ENCODE measurements at places on chromosomes 16 and 17.

DNA sequence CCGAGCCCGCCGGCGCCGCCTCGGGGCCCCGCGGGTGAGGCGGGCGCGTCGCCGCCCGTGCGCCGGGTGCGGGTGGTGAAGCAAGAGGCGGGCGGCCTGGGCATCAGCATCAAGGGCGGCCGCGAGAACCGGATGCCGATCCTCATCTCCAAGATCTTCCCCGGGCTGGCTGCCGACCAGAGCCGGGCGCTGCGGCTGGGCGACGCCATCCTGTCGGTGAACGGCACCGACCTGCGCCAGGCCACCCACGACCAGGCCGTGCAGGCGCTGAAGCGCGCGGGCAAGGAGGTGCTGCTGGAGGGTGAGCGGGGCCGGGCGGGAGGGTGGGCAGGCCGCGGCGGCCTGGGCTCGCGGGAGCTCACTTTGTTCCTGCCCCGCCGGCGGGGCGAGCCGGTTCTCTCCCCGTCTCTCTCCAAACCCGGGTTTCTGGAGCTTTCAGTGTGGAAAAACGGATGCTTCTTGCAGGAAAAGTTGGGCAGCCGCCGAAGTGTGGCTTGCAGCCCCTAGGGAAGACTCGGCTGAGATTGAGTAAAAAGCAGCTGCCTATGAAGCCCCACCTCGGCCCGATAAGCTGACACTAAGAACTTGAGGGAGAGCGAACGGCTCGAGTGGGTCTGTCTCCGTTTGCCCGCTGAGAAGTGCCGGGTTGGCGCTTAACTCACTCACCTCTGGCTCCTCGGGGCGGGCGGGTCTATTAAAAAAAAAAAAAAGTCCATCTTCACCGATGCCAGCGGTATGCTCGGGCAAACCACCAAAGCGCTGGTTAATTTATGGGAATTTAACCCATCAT is 677 bp downstream of the SNTB2 start:
- H3K4me1 ChIP-seq = peaks cover 19% of the 10 kb centered on the region
- no peaks in the 10 kb centered on the region for H3K27me3 ChIP-seq
- no peaks in the 10 kb centered on the region for H3K36me3 ChIP-seq

GRCh38 chr17:82236142-82236971 is 7.5 kb downstream of the SLC16A3 start:
- no peak overlapping the region for H3K4me3 ChIP-seq
- peaks cover 97% of the 10 kb centered on the region for H3K4me1 ChIP-seq
- peak overlapping the region; percentile 77 for H3K27ac ChIP-seq

DNA sequence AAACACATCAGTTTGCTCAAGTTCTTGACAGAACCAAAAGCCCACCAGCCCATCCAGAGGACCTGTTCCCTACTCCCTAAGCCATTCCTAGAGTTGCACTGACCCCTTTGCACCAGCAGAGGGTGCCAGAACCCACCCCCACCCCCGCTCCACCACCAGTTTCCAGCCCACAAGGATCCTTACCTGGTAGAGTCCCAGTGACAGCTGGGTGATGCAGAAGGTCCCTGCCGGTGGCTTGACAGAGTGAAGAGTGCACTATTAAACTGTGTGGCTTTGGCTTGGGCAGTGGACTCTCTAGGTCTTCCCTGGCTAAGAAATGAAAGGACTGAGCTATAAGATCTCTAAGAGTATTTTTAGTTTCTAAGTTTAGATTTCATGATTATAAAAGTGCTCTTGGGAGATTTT is 73.3 kb upstream of the MTMR4 start:
- no peak overlapping the region for H3K4me3 ChIP-seq
- no peaks in the 10 kb centered on the region for H3K4me1 ChIP-seq
- peak; percentile 87 for DNase-seq
- no peak overlapping the region for H3K27ac ChIP-seq
- H3K36me3 ChIP-seq = no peaks in the 10 kb centered on the region

- no peak overlapping the region for H3K27ac ChIP-seq
- no peaks in the 10 kb centered on the region for H3K36me3 ChIP-seq
- DNase-seq = no peak
- no peaks in the 10 kb centered on the region for H3K4me1 ChIP-seq
- H3K27me3 ChIP-seq = peaks cover 3% of the 10 kb centered on the region
Measured at GRCh38 chr17:17363638-17364337, 60.6 kb downstream of the NT5M start.

DNA sequence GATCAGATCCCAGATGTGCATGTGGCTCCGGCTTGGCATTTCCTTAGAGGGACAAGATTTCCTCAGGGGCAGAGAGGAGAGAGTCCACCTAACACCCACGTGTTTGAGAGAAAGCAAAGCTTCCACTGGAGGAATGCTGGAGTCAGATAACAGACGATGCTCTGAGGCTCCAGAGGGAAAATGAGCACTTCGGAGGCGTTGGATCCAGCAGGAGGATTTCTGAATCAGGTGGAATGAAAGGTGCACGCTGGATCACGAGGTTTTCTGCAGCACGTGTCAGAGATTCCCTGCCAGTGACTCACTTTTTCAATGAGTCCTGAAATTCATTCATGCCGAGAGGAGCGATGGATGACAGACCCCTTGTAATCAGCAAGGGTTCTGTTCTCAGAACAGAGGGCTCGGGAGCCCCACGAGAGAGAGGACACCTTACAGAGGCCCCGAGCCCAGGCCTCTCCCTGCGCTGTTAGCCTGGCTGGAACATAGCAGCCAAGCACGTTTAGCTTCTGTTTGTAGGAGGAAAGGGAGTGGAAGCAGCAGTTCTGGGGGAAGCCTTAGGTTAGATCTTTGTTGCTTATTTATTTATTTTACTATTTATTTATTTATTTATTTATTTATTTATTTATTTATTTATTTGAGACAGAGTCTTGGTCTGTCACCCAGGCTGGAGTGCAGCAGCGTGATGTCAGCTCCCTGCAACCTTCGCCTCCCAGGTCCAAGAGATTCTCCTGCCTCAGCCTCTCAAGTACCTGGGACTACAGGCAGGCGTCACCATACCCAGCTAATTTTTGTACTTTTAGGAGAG is 49.3 kb upstream of the JPH3 start:
- H3K36me3 ChIP-seq = no peaks in the 10 kb centered on the region
- peaks cover 23% of the 10 kb centered on the region for H3K4me1 ChIP-seq
- no peak for DNase-seq
- H3K27me3 ChIP-seq = peaks cover 45% of the 10 kb centered on the region

DNA sequence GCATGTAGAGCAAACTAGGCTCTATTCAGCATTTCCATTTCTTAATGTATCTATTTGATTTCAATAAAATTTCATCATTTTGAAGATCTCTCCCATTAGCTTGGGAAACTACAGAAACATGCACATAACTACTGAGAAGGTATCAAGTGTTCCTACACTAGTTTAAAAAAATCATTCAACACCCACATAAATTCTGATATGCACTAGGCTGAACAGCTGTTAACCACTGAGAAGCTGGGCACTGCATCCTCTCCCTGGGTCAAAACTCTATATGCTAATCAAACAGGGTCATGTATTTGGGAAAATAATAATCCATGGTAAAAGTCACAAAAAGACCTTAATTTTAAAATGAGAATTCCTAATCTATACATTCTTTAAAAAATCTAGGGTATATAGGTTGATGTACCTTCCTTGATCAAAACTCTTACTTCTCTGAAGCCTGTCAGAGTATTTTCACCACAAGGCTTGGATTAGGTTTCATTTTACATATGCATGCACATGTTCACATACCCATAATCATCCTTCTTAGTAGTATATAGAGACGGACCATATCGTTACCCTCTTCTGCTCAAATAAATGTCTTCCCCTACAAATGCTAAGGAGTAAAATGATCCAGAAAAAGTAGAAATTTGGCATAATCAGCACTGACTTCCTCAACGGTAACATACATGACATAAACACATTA is 57.2 kb downstream of the KANSL1 start:
- peaks cover 14% of the 10 kb centered on the region for H3K36me3 ChIP-seq
- DNase-seq = no peak
- no peaks in the 10 kb centered on the region for H3K27me3 ChIP-seq
- no peak overlapping the region for H3K4me3 ChIP-seq
- H3K4me1 ChIP-seq = no peaks in the 10 kb centered on the region

- H3K36me3 ChIP-seq = peaks cover 35% of the 10 kb centered on the region
- H3K4me3 ChIP-seq = no peak overlapping the region
- H3K4me1 ChIP-seq = peaks cover 48% of the 10 kb centered on the region
- DNase-seq = no peak
- no peaks in the 10 kb centered on the region for H3K27me3 ChIP-seq
- H3K27ac ChIP-seq = no peak overlapping the region
Measured at GRCh38 chr17:32489320-32490100, 2.7 kb downstream of the CDK5R1 start.

GRCh38 chr17:8122924-8123694 is 797 bp downstream of the HES7 start:
- H3K4me3 ChIP-seq = peak overlapping the region; percentile 65
- H3K36me3 ChIP-seq = no peaks in the 10 kb centered on the region
- peak; percentile 24 for DNase-seq
- H3K27me3 ChIP-seq = no peaks in the 10 kb centered on the region
- H3K27ac ChIP-seq = no peak overlapping the region

DNA sequence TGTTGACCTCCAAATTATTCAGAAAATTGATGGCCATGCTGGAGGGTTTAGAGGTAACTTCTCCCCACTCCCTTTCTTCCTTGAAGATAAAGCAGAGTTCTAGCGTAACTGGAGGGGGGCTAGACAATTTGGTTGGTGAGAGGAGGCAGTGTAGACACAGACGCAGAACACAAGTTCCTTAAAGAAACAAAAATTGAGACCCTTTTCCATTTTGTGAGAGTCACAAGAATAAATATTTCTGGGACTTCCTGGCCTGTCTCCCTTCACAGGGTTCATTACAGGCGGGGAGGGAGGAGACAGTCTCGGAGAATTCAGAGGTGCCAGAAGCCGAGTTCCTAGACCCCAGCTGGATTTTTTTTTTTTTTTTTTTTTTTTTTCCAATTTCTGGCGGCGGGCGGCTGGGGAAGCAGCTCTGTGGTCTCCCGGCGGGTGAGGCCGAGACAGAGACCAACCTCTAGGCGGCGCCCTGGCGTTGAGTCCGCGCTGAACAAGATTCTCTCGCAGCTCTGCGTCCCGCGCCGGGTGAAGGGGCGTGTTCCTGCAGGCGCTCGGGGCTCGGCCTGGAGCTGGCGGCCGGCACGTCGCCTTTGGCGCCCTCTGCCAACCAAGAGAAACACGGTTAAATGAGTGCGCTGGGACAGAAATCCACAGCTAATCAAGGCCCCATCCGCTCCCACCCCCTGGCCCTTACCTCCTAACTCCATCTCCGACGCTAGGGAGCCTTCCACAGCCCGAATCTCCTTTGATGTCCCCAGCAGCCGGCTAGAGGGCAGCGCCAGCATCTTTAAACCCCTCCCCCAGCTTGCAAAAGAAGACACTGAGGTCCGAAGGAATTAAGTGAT is 10.2 kb upstream of the HOXB9 start:
- H3K27me3 ChIP-seq = no peaks in the 10 kb centered on the region
- no peak overlapping the region for H3K4me3 ChIP-seq
- H3K36me3 ChIP-seq = peaks cover 8% of the 10 kb centered on the region
- peak overlapping the region; percentile 48 for H3K27ac ChIP-seq
- peak; percentile 95 for DNase-seq

Data from K562 (cell line).